ENCODE measurements at places on chromosomes 5 and 9. TPM values are rescaled to one million over a fixed set of nuclear protein-coding genes. Genes with fewer than 3 reads are reported as not detected.

TEK gene
- not detected for total RNA-seq

PRDM9 gene
- total RNA-seq: not detected

AHRR gene
- total RNA-seq: 0.24 TPM

CARTPT gene
- total RNA-seq: not detected

OTP gene
- not detected for total RNA-seq

SETD9 gene
- total RNA-seq: 43.8 TPM

DNAJB5 gene
- 24.2 TPM for total RNA-seq

IRX1 gene
- not detected for total RNA-seq

ADCY2 gene
- not detected for total RNA-seq
